ENCODE measurements at places on chromosomes 2 and 18.

DNA sequence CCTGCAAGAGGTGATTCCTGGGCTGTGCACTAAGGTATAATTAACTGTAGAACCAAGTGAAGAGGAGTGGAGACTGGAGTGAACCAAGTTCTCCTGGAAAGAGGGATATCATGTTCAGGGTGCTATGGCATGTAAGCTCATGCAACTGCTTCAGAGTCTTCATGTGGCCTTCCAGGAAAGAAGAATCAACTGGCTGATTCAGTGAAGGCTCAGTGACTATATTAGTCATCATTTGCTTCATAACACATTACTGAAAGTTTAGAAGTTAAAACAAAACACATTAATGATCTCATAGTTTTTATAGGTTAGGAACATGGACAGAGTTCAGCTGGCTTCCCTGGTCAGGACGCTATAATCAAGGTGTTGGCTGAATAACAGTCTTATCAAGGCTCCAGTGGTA is 1200.8 kb upstream of the GYPC start:
- DNase-seq, result no peak

- DNase-seq, result peak; percentile 84
These were observed 3.7 kb upstream of the TUBA4B start for GRCh38 chr2:219249203-219249980.

GRCh38 chr2:216657980-216658379 is 24.8 kb downstream of the IGFBP2 start:
- DNase-seq, result no peak

GRCh38 chr2:184730288-184730687 is 132.0 kb downstream of the ZNF804A start:
- no peak for DNase-seq

DNA sequence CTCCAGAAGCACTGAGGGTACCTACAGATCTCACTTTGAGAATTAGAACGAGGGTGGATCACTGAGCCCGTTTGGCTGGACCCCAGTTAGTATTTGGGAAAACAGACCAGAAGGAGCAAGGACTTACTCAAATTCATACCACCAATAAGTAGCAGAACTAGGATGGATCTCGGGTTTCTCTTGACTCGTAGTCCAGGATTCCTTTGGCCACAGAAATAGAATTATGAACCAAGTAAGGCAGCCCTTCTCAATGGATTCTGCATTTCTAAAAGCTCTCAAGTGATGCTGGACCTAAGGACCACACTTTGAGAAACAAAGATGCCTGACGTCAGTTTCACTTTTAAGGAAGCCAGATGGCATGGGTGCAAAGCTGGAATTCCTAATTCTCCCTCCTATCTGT is 153.0 kb downstream of the KLHL29 start:
- DNase-seq, result no peak

GRCh38 chr2:32496662-32497061 is 131.2 kb upstream of the TTC27 start:
- peak; percentile 41 for DNase-seq

GRCh38 chr2:127645395-127646291 is at the start of gene GPR17:
Gene GPR17 (plus strand): TSS chr2:127646153. CDS start chr2:127650736, 4,583 bp downstream.
- DNase-seq, result no peak

DNA sequence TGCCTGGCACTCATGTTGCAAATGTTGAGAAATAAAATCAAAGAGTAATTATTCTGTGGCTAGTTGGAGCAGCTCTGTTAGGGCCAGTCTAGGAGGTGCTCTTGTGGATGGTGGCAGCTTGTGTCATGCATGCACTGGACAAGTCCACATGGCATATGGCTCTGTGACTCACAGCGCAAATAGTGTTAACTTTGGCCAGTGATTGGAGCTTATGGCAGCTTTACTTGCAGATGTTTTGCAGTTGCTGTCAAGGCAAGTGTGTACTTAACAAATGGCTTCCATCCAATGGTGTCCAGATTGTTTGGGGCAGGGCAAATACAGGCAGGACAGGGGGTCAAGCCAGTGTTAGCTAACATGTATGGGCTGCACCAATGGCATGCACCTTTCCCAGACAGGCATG is 26.1 kb upstream of the TMX3 start:
- DNase-seq, result no peak

- DNase-seq, result no peak
These were observed 78.6 kb downstream of the SH3YL1 start for GRCh38 chr2:185221-185620.

- DNase-seq, result no peak
These were observed 2.5 kb upstream of the EGR4 start for GRCh38 chr2:73295751-73296400.

- no peak for DNase-seq
These were observed 115.3 kb upstream of the NDUFV2 start for GRCh38 chr18:8987241-8987640.

DNA sequence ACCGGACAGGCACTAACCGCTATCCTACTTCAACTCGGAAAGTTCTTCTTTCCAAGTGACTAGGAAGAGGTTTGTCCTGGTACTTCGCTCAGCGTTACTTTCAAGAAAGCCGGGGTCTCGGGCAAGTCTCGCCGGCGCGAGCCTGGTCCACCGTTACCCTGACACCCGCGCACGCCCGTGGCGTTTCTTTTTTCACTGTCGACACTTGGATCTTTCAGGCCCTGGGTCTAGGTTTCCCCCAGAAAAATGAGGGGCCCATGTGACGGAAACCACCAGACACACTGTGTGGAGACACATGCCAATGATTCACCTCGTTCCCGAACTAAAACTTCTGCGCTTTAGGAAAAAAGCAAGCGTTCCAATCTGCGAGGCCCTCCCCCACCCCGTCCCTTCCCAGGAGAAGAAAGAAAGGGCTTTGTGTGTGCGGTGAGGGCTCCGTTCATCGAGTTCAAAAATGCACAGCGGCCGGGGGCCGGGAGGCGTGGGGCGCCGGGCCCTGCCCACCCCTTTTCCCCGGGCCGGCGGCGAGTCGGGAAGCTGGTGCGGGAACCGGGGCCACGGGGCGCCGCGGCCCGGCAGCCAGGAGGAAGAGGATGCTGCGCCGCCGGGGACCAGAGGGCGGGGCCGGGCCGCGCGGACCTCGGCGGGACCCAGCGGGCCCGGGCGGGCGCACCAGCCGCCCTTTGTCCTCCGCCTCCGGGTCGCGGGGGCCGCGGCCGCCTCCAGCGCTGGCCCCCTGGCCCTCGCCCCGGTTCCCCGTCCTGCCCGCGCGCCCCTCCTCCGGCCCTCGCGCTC is 2.6 kb downstream of the ZNF521 start:
- DNase-seq, result no peak

- DNase-seq, result no peak
These were observed 29.4 kb upstream of the TSPYL6 start for GRCh38 chr2:54285451-54285850.

DNA sequence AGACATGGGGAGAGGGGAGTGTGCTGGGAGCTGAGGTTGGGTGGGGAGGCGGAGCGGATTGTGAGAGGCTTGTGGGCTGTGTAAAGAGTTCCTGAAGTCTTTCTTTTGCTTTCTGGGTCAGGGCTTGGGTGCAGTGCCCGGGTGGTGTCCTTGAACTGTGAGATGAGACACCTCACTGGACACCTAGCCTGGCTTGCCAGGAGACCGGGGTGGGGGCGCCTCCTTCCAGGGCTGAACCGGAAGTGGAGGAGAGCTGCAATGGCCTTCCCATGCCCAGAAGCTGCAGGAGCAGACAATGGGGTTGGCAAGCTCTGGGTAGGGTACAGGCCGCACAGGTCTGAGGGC is 4.3 kb downstream of the TMEM37 start:
- no peak for DNase-seq

GRCh38 chr2:114442510-114442909 is at the start of gene DPP10:
Gene DPP10 (plus strand): TSS chr2:114442641.
- no peak for DNase-seq

GRCh38 chr2:32951672-32952071 is 4.9 kb downstream of the LTBP1 start:
- no peak for DNase-seq

GRCh38 chr2:168694173-168694572 is 108.3 kb upstream of the NOSTRIN start:
- DNase-seq, result no peak

DNA sequence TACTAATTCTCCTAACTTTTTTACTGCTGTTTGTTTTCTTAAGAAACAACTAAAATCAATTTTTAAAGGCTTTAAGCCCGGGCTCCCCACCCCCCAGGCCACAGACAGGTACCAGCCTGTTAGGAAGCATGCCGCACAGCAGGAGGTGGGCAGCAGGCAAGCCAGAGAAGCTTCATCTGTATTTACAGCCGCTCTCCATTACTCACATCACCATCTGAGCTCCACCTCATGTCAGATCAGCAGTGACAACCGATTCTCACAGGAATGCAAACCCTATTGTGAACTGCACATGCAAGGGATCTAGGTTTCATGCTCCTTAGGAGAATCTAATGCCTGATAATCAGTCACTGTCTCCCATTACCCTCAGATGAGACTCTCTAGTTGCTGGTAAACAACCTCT is 517.0 kb downstream of the NRXN1 start:
- DNase-seq, result no peak

Measured in AML-193 (cell line).